ENCODE measurements at places on chromosomes 3 and 15. TPM values are rescaled to one million over a fixed set of nuclear protein-coding genes. Genes with fewer than 3 reads are reported as not detected.

Gene GABPB1
- total RNA-seq, result 54.6 TPM

Gene PLSCR4
- total RNA-seq, result not detected

Gene MKRN3
- total RNA-seq, result 1.6 TPM

Gene H1-8
- total RNA-seq, result not detected

Gene AGBL1
- total RNA-seq, result not detected

Gene HACD2
- total RNA-seq, result 20.6 TPM

Gene THRB
- not detected for total RNA-seq

Gene SMAD6
- total RNA-seq, result 0.05 TPM

Gene DLG1
- 44.3 TPM for total RNA-seq

Gene TSEN2
- total RNA-seq, result 38.8 TPM

Gene TKT
- total RNA-seq, result 334 TPM

Gene FYCO1
- 9.9 TPM for total RNA-seq

Gene SAMD7
- not detected for total RNA-seq

Gene CDCP1
- total RNA-seq, result 0.63 TPM

Gene NRROS
- total RNA-seq, result 16.2 TPM

Gene ACTC1
- total RNA-seq, result not detected

Gene WDR72
- total RNA-seq, result 0.03 TPM
